ENCODE measurements at places on chromosomes 5 and 9.

GRCh38 chr5:625516-625915 is 13.4 kb downstream of the CEP72 start:
- DNase-seq, result no peak

DNA sequence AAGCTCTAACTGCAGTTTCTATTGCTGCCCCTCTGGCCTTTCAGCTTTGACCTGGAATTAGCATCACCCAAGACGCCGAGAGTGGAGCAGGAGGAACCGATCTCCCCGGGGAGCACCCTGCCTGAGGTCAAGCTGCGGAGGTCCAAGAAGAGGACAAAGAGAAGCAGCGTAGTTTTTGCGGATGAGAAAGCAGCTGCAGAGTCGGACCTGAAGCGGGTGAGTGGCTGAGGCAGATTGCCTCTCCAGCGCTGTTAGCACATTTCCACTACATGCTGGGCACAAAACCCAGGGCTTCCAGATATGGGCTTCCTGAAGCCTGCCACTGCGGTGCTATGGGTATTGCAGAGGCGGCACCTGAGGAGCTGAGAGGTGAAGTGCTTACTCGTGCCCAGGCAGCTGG is 26.8 kb upstream of the FOXI1 start:
- no peak for DNase-seq

GRCh38 chr5:148384380-148384737 is 601 bp downstream of the FBXO38 start:
- DNase-seq, result no peak

GRCh38 chr9:72188232-72188631 is 39.0 kb downstream of the GDA start:
- DNase-seq, result no peak

DNA sequence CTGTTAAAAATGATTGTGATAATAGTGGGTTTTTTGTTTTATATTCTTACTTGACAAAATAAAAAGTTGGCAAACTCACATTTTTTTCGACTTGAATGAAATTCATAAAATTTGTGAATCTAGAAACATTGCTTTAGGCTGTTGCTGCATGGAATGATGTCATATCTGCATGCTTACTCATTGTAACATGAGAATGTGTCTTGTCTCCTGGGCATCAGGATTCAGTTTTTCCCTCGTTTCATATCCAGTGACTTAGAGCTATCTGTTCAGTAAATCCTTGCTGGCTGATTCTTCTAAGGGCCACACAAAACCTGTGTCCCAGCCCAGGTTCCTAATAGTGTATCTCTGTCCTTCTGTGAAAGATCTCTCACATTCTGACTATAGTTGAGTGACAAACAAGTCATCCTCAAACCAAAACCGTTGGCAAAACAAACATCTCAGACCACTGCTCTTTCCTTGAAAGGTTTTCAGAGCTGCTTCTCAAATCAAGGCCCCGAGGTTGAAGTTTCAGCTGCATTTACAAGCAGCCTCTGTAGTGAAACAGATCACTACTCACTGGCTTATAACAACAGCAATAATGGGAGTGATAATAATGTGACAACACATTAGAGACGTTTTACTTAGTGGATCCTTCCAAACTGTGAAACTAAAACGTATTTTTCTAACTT is 95.0 kb downstream of the NPR3 start:
- DNase-seq, result no peak

DNA sequence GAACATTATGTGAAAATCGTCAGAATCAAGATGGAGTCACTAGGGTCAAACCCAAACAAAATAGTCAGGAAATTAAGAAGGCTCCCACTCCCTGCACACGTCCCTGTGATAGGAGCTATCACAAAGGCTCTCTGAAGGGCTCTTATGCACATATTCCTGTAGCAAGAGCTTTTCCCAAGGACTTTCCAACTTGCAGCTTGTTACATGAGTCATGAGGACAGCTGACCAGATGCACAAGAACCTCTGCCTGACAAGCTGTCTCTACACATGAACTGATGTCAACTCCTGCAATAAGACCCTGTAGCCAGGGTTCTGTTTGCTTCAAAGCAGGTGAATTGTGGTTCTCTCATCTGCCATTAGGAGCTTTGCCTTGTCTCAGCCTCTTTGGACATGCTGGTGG is 122.4 kb downstream of the OLFM1 start:
- DNase-seq, result no peak

GRCh38 chr9:138073408-138073807 is 195.8 kb downstream of the CACNA1B start:
- DNase-seq, result no peak

- no peak for DNase-seq
Measured at GRCh38 chr9:114179516-114179915, 24.2 kb downstream of the COL27A1 start.

- no peak for DNase-seq
Measured at GRCh38 chr9:100673249-100673648, 95.4 kb downstream of the CAVIN4 start.

GRCh38 chr5:147509710-147510651 is at the start of gene DPYSL3:
Gene DPYSL3 (minus strand): TSS chr5:147510068. CDS start chr5:147509858, 210 bp downstream.
- DNase-seq, result peak; percentile 73

DNA sequence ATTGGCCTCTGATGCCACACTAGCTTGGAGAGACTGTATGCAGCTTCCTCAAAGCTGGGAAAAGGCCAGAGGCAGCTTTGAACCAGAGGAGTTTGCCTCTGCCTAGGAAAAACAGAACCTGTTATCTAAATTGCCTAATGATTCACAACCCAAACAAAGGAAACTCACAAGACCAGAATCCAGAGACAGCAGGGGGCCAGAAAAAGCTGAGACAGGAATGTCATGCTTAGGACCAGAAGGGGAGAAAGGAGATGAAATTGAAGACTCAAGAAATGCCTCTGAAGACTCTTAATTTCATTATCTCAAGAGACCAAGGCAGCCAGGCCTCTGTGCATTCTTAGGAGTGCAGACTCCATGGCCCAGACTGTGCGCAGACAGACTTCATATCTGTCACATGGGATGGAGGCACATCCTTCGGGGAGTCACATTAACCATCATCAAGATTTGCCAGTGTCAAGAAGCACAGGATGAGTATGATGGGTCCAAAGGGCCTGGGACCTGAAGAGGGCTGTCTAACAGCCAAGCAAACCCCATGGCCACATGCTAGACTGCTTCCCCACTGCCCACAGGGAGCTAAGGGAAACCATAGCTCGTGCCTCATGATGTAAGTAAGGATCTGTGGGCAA is 57.3 kb downstream of the ARSB start:
- no peak for DNase-seq

DNA sequence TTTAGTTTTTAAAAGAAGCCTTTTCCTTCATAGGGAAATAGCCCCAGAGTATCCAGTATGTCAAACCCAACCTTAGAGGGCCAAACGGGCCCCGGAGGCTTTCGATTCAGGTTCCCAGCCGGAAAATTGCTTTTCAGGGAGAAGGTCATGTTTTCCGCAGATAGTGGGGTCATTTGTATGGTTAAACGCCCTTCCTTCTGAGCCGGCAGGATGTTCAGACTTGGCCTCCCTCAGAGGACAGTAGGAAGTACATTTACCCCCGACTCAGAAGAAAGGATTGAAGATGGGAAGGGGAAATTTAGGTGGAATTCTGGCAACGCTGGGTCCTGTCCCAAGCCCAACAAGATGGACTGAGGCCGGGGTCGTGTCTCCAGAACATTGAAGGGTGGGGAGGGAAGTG is 195.2 kb downstream of the AOPEP start:
- DNase-seq, result no peak

GRCh38 chr5:136145030-136145429 is 12.4 kb downstream of the SMAD5 start:
- DNase-seq, result no peak

GRCh38 chr9:136786451-136786850 is 4.7 kb upstream of the TMEM141 start:
- peak; percentile 77 for DNase-seq

- no peak for DNase-seq
Measured at GRCh38 chr9:117551171-117551570, 136.3 kb upstream of the ASTN2 start.

DNA sequence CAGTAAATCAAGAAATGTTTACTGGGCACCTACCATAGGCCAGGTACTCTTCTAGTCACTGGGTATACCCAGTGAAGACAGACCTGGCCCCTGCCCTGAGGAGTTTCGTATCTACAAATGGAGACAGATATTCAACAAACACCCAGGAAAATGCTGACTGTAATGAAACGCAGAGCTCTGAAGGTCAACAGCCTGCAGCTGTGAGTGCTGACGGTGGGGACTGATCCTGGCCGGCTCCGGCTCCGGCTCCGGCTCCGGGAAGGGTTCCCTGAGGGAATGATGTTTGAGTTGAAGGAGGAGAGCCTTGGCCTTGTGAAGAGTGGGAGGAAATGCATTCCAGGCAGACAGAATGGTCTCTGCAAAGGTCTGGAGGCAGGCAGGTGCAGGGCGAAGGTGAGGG is 23.1 kb downstream of the FGFR4 start:
- no peak for DNase-seq

DNA sequence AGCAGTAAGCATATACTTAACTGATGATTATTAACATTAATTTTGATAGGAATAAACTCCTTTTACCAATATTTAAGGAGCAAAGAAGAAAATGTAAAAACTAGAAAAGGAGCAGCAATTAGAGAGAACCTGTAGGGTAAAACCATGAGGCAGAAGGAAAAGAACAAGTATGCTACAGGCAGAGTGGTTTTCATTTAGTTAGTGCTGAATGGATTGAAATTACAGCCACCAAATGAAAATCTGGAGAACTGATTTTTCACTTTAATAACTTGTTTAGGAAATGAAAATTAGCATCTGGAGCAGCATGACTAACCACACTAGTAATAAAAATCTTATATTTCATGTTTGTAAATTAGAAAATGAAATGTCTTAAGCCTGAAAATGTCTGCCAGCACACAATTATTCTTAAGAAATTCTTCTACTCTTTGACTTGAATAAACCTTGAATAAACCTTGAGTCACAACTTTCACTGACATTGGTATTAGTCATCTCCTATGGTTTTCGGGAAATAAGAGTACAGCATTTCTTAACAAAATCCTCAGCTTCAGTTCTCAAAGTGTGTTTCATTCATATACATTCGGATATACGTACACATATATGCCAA is 1504.9 kb upstream of the C9orf72 start:
- no peak for DNase-seq

GRCh38 chr5:39905356-39905755 is 480.6 kb upstream of the DAB2 start:
- no peak for DNase-seq

DNA sequence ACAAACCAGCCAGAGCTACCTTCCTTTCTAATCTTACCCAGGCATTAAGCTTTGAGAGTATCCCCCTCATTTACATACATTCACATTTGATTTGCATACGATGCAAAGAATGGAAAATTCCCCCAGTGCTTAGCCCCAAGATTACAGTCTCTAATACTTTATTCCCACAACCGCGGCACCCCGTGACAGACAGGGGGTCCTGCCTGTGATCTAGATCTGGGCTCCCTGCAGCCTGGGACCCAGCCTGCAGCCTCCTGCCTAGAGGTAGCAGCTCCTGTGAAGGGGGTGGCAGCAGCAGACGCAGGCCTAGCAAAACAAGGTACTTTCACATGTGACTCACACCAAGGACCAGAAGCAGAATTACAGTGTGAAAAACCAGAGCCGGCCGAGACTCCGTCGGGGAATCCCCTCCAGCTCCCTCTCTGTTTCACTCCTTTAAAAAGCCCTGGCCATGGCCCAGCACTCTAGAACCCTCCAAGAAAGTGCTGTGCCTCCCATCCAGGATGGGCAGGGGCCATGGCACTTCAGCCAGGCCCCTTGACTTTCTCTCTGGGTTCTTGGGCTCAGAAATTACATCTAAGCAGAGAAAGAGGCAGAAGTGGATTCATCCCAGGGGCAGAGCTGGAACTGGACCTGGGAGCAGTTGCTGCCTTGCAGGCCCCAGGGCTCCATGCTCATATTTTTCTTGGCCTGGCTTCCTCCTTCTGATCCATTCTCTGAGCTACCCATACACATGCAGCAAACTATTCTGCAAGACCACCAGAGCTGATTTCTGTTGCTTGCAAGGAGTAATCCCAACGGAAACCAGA is 14.0 kb upstream of the TCF7 start:
- no peak for DNase-seq

DNA sequence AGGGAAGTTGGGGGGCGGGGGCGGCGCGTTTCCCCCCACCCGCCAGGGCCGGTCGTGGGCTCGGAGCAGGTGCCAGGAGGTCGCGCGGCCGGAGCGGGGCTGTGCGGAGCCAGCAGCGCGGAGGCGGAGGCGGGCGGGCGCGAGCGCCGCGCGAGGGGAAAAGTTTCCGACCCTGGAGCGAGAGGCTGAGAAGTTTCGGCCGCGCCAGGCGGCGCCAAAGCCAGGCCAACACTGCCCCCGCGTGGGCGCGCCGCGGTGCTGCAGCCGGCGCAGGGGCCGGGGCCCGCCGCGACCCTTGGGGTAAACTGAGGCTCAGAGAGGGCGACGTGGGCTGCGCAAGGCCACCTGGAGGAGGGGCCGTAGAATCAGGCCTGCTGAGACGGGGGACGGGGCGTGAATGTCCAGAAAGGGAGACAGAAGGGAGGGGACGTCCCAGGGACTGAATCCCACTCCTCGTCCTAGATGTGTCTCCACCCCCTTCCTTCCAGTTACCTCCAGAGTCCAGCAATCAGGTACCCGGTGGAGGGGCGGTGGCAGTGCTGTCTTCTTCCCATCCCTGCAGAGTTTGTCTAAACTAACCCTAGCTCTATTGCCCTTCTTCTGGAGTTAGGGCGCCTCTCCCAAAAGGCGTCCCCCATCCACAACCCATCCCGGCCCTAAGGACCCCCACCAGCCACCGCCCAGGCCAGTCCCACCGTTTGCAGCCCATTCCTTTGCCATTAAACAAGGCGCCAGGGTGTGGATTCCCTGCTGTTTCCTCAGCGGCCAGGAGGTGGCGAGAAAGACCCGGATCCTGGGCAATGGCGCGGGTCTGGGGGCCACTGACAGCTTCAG is 10.2 kb downstream of the C9orf50 start:
- peak; percentile 50 for DNase-seq

DNA sequence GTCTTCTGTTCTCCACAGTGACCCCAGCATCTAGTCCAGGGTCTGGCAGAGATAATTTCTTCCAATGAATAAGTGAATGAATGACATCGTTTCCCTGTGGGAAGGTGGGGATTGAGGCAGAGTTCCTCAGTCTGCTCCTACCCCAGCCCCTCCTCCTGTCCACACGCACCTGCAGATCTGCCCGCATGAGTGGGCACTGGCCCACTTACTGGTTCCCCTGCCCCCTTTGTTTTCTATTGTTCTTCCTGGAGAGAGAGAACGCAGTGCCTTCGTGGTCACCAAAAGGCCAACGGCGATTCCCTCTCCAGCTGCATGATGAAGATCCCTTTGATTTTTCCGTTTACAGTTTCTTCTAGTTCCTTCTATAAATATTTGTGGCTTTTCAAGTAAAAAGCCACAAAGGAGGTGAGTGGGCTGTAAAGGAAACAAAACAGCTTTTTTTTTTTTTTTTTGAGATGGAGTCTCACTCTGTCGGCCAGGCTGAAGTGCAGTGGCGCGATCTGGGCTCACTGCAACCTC is 5.8 kb upstream of the FPGS start:
- DNase-seq, result no peak
